ENCODE measurements at places on chromosomes 13 and 19.

- DNase-seq: no peak
Measured at GRCh38 chr13:29384466-29384865, 211.0 kb downstream of the SLC7A1 start.

DNA sequence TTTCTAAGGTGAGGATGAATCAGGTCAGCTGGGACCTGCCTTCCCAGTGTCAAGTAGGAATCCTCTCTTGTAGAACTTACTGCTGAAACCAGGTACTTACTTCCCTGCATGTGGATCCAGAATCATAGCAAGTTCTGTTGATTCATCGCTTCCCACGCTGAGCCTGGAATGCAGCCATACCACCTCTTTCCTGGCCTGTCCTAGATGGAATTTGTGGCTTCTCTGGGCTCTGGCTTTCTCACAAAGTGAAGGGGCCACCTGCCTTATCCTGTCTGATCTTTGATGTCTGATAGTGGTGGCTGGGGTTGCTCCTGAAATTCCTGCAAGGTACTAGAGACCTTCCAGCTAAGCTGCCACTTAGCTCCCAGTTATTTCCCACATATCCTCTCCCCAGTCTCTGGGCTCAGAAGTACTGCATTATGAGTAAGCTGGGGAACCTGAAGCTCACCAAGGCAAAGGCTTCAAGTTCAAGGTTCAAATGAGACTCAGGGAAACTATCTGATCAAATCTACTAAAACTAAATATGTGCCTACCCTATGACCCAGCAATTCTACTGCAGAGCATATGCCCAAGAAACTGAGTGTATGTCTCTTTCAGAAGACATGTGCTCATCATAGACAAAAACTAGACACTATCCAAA is 103.5 kb downstream of the SUCLA2 start:
- no peak for DNase-seq

GRCh38 chr19:11164879-11165406 is 9.4 kb upstream of the SPC24 start:
- no peak for DNase-seq

- DNase-seq: no peak
Measured at GRCh38 chr19:14375055-14375581, 6.1 kb upstream of the ADGRE5 start.

GRCh38 chr19:2856457-2857050 is 10.6 kb upstream of the ZNF556 start:
- no peak for DNase-seq

DNA sequence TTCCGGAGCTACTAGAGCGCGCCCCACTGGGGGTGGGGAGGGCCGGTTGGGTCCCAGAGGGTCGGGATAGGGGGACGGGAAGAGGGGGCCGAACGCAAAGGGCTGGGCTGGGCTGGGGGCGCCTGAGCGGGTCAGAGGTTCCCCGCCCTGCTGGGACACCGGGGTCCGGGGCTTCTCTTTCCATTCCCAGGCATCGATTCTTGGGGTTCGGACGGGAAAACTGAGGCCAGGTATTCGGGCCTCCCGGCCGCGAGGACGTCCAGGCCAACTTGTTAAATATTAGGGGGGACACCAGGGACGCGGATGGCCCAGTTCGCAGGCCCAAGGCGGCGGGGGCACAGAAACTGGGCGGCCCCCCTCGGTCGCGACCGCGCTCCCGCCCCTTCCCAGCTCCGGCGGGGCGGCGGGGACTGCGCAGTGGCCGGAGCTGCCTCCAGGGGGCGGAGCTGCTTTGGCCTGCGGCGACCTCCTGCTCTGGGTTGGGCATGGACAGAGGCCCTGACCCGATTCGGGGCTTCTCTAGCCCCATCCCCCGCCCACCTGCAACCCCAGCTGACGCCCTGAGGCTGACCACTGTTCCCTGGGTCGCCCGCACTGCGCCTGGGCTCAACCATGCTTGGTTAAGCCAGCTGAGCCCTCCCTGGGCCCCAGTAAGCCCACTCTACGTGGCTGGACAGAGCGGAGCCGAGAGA is 1.2 kb upstream of the KLF16 start:
- no peak for DNase-seq

DNA sequence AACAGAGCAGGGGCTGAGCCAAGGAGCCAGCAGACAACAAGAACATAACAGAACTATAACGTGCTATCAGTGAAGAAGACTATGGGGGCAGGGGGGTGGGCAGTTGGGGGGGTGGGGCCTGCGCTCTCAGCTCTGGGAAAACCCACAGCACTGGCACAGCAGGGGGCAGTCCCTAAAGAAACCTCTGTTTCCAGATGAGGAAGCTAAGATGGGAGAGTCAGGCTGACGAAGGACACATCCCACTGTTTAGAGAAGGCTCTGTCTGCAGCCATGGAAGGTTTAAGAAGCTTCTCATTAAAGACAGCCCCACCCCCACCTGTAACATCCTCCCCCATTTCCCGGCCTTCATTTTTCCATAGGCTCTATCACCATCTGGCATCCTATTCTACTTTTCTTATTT is 7.1 kb upstream of the DOCK9 start:
- DNase-seq: no peak

- DNase-seq: no peak
Measured at GRCh38 chr19:405121-405965, 3.6 kb downstream of the C2CD4C start.

DNA sequence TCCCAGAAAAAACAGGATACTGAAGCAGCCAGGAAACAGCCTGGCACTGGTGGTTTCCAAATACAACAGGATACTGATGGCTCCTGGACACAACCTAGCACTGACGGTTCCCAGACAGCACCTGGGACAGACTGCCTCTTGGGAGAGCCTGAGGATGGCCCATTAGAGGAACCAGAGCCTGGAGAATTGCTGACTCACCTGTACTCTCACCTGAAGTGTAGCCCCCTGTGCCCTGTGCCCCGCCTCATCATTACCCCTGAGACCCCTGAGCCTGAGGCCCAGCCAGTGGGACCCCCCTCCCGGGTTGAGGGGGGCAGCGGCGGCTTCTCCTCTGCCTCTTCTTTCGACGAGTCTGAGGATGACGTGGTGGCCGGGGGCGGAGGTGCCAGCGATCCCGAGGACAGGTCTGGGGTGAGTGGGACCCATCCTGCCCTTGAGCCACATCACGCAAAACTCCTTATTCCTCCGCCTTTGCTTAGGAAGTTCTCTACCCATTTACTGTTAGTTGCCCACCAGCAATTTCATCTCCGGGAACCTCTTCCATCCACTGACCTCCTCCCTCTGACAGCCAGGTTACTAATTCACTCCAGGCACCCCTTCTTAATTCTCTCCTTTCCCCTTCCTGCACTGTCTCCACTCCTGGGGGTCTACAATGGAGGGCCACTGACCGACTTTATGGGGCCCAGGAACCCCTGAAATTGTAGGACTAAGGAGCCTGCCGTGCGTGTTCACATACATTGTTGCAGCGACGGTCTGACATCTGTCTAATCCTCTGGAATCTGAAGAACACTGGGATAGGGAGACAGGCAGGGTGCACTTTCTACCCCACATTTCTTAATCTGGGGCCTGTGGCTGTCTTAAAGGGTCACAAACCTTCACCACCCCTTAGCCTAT is 1.2 kb downstream of the ITPKC start:
- no peak for DNase-seq

DNA sequence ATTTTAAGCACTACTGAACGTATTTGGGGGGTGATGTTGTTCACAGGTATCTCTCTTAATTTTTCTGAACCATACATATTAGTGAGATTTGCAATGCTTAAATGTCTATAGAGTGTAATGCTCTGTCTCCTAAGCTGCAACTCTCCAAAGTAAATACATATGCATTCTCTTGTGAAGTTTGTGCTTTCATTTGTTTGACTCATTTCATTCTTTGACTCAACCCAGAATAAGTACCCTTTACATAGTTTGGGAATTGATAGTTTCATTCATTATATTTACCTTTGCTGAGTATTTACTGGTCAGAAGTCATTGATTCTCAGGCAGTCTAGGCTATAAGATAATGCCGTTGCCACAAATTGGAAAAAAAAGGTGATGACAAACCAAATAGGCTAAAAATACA is 406.9 kb downstream of the FGF9 start:
- DNase-seq: no peak

DNA sequence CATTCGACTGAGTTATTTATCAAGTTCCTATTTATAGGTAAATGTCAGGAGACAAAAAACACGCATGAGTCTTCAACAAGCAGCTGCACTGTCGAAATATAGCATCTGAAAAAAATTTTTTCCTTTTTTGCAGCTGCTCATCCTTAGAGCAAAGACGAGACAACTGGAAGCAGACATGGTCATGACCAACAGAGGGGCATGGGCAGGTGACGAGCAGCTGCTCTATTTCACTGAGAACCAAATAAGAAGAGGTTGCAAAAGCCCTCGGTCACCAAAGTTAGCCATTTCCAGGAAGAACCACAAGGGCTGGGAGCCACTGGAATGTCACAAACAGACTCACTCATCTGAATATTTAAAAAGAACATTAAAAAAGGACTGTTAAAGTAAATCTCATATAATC is 22.2 kb downstream of the SOHLH2 start:
- DNase-seq: no peak

GRCh38 chr13:76741046-76741445 is 145.2 kb downstream of the KCTD12 start:
- no peak for DNase-seq

GRCh38 chr13:31982124-31982523 is 49.5 kb upstream of the FRY start:
- DNase-seq: no peak

DNA sequence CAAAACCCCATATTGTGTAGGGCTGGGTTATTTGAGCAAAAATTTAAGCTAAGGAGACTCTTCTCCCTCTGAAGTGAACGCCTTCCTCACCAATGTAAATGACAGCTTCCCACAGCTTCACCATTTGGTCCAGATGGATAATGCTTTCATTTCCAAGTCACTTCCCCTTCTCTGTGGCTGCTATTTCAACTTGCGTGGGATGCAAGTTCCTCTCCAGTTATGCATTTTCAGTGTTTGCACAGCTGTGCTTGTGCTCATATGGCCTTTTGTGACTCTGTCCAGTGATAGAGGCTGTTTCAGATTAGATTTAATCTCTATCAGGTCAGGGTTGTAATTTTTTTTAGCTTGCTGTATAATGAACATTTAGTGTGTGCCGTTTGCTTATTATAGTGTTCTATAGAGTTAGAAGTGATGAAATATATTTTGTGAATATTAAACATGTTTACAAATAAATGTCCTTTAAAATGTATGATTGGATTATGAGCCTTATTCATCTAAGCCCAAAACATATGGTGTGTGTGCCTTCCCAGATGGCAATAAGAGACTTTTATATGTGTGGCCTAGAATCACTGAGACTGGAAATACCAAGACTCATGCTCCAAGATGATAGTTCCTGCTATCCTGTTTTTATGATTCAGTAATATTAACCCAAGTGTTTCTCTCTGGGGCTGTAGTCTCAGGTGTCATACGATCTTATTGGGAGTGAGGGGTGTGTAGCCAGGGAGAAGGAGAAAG is 86.6 kb downstream of the TNFRSF19 start:
- peak; percentile 64 for DNase-seq

DNA sequence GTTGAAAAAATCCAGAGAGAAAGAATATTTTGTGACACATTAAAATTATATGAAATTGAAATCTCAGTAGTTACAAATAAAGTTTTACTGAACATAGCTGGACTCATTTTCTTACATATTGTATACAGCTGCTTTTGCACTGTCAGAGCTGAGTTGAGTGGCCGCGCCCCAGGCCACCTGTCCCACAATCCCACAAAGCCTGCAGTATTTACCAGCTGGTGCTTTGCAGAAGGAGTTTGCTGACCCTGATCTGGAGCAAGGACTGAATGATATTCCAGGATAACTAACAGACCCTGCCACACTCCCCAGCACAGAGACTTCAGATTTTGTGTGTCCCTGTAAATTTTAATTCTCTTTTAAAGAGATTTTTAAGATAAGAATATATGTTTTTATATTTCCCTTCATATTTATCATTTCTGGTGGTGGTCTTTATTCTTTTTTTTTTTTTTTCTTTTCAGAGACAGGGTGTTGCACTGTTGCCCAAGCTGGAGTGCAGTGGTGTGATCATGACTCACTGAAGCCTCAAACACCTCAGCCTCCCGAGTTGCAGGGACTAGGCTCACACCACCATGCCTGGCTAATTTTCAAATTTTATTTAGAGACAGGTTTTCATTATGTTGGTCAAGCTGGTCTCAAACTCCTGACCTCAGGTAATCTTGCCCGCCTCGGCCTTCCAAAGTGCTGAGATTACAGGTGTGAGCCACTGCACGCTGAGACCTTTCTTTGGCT is 48.5 kb downstream of the TDRD12 start:
- no peak for DNase-seq

GRCh38 chr13:46492946-46493345 is 60.0 kb upstream of the LRCH1 start:
- DNase-seq: peak; percentile 55

GRCh38 chr13:43783820-43784219 is 3.0 kb downstream of the ENOX1 start:
- no peak for DNase-seq

DNA sequence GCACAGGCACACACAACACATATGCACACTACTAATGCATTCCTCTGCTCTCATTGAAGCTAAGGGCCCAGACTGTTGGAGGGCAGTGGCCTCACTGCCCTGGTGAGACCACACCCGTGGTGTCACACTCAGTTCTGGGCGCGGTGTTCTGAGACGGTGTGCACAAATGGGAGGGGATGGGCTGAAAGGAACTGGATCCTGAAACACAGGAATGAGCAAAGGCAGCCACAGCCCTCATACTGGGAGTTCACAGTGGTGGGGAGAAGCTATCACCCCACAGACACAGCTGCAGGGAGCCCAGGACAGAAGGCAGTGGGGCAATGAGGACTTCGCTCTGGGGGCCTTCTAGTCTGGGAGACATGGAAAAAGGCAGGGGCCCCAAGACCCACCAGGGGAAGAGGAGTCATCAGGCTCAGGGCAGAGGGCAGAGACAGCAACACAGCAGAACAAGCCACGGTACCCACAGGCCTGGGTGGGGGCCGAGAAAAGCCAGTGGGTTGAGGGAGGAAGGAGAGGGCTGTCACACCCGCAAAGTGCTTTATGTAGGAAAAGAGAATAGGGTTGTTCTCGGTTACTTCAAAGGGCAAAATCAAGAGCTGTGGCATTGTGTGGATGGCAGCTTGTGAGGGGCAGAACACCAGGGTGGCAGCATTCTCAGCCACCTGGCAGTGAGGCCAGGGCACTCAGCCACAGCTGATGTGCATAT is 75.4 kb upstream of the GPR183 start:
- no peak for DNase-seq

DNA sequence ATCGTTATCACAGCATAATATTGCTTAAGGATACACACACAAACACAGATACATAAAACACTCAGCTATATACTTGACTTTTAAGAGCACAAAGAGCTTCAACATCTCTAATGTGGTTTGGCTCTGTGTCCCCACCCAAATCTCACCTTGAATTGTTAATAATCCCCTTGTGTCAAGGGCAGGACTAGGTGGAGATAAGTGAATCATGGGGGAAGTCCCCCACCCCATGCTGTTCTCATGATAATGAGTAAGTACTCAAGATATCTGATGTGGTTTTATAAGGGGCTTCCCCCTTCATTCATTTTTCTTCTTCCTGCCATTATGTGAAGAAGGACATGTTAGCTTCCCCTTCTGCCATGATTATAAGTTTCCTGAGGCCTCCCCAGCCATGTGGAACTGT is 481.4 kb downstream of the PCDH9 start:
- no peak for DNase-seq

- DNase-seq: peak; percentile 73
Measured at GRCh38 chr19:54209811-54210494, 9.3 kb downstream of the RPS9 start.

GRCh38 chr13:21344662-21345176 is 114.4 kb downstream of the ZDHHC20 start:
- no peak for DNase-seq

GRCh38 chr13:28318496-28318895 is 176.4 kb downstream of the FLT1 start:
- no peak for DNase-seq

Data from left renal pelvis (tissue), 4 donors.